ENCODE measurements at places on chromosomes 2 and 18.

GRCh38 chr2:10266133-10266620 lies 36.5 kb upstream of the HPCAL1 start:
- DNase-seq: no peak

GRCh38 chr2:169086893-169087467 lies 17.6 kb downstream of the DHRS9 start:
- DNase-seq: no peak

DNA sequence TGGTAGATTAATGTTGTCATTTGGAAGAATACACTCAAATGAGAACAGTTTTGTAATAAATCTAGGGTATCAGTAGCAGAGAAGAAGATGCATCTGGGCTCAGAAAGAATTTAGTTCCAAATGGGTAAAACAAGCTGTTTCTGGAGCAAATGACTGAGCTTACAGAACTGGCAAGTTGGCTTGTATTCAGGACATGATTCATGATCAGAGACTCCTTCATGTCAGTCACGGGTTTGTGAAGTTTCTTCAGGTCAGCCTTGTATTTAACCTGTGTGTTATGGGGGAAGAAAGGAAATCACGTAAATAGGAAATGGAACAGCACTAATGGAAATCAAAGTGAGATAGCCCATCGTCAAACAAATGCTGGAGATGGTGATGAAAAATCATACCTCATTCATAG lies 109.1 kb downstream of the RIF1 start:
- no peak for DNase-seq

DNA sequence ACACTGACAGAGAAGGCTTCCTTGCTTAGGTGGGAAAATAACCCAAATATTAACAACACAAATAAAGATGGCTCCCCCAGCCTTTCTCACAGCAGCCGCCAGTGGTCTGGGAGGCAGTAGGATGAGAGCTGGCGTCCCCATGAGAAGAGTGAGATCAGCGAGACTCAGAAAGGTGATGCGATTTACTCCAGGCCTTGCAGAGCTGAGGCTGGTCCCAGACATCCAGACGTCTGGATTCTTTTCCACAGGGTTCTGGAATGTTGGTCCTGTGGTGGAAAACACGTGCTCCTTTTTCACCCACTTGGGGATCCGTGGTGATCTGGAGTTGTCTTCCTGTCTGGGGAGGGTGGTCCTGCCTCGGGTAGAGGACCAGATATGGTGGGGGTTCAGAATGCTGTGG lies 190.6 kb downstream of the CTIF start:
- no peak for DNase-seq

DNA sequence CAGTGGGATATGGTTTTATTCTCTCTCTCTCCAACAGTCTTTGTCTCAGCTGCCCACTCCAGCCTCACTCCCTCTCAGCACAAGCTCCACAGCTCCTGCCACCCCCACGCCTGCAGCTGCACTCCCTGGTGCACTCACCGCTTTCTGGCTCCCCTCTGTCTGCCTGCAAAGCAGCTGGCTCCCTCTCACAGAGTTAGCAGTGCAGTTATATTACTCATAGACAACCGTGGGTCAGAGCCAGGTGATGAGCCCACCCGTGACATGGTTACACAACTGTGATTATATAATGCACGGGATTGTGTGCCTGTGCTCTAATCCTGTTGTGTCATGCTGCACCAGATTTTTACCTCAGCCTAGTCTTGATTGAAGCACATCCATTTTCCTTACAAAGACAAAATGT lies 276.9 kb upstream of the CHAC2 start:
- peak; percentile 7 for DNase-seq

GRCh38 chr2:38716185-38716584 lies 35.0 kb downstream of the SRSF7 start:
- DNase-seq: no peak

- no peak for DNase-seq
Observed at GRCh38 chr18:46215902-46216723, 111.9 kb downstream of the HAUS1 start.

DNA sequence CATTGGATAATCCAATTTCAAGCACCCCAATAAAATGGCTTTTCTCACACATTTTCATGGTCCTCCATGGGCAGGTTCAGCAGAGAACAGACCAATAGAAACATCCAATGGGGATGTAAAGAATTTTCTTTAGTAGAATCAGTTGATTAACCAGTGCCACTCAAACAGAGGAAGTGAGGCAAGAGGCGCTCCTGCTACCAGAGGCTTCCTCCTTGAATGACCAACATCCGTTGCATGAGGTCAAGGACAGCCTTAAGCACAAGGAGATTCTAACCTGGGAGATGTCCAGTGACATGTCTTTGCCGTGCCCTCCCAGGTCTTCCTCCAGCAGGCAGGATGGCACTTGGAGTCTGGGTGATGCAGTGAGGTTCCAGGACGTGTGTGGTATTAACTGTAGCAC lies 146.6 kb downstream of the PIEZO2 start:
- DNase-seq: no peak

DNA sequence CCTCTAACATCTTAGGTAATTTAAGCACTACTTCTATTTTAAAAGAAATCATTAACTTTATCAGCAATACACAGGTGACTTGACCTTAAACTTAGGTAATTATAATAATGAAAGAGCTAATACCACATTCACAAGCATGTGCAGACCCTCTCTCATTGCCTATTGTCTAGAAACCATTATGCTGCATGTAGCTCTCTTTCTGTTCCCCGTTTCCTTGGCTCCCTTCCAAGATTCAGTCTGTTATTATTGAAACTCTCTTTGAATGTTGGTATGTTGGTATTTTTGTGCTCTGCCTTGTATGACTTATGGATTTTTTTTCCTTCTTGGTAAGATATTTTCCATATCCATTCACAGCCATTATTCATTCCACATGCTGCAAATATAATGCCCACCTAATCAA lies 201.2 kb downstream of the CDCA7 start:
- peak; percentile 39 for DNase-seq

DNA sequence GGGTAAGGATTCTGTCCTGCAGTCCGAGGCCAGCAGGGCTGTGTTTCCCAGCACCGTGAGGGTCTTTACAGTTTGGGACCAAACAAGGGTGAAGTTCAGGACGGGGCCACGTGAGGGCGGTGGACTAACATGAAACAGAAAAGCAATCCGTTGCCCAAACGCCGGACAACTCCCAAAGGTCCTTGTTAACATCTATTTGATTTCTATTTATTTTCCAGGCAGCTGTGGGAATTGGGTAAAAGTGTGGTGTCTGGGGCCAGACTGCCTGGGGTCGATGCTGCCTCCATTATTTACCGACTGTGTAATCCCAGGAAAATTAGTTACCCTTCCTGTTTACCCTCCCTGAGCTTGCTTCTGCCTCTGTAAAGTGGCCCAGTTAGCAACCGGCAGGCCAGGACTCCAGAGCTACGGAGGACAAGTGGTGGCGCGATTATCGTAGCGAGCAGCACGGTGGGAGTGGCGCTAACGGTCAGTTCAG lies 66.3 kb upstream of the TCF7L1 start:
- DNase-seq: peak; percentile 86

DNA sequence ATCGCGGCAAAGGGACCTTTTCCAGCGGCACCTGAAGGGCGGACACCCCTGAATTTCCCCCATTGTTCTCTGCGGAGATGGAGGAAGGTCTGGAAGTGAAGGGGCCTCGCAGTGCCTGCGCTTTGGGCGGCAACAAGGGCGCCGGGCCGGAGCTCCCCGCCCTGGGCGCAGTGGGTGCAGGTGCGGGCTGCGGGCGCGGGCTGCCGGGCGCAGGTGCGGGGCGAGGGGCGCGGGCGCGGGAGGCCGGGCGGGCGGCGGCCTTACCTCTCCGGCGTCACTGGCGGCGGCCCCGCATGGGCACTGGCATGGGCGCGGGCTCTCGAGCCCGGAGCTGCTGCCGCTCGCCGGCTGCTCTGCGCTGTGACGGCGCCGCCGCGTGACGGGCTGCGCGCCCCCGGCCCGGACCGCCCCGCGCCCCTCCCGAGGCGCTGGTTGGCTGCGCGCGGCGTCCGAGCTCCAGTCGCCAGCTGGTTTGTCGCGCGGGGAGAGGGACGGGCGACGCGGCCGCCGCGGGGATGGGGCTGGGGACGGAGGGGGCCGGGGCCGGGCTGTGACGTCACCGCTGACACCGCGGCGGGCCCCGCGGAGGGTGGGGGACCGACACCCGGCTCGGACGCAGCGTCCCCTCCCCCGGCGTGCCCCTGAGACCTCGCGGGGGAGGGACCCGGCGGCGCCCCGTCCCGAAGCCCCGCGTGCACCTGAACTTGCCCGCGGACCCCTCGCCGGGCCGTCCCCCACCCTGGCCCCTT lies at the start of gene KIF1A:
KIF1A (minus strand) TSS at position 362 of the 749 bp plus-strand sequence. CDS start 22,467 bp downstream, outside the sequence.
- DNase-seq: peak; percentile 83

DNA sequence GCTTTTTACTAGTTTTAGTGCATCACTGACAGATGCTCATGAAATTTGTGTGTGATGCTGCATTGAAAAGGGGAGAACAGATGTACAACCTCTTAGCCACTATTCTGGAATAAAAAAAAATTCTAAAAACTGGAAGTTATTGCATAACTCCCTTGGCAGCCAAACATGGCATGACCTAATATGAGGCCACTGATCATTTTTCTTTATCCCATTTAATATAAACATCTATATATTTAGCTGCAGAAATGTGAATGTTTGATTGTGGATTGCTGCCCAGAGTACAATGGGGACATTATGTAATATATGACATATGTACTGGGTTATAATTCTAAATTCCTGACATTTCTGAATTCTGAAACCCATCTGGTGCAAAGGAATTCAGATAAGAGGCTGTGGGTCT lies 86.5 kb downstream of the CDCA7 start:
- DNase-seq: no peak

DNA sequence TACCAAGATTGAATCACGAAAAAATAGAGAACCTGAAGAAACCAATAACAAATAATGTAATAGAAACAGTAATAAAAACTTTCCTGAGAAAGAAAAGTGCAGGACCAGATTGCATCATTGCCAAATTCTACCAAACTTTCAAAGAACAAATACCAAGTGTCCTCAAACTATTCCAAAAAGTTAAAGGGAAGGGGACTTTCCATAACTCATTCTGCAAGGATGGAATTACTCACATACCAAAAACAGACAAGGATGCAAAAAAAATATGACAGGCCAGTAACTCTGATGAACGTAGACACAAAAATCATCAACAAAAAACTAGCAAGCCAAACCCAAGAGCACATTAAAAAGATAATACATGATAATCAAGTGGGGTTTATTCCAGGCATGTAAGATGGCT lies 172.3 kb upstream of the SLC35G4 start:
- DNase-seq: no peak

- no peak for DNase-seq
Observed at GRCh38 chr2:219416938-219417337, 1.2 kb upstream of the DES start.

DNA sequence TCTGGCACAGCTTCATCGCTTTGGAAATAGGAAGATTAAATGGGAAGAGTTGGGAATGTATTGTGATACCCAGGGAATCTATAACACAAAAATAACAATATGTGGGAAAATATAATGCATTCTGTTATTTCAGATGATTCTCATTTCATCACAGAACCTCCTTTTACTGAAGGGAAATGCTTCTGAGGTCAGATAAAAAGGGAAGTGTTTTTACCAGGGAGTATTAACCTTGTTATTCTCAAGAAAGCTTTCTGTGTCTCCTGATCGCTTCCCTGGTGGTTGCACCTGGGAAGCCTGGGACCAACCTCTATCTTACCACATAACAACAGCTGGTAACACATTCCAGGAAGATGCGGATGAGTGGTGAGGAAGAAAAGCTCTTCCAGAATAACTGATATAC lies 47.2 kb downstream of the SCG2 start:
- DNase-seq: no peak

Data from hepatocyte (in vitro differentiated cells).